Hematopoietic multipotent progenitor cell treated with erythropoietin and hydrocortisone succinate and interleukin-3 and kit ligand, for 4 days (in vitro differentiated cells): ENCODE measurements at places on chromosomes 11 and 22.
A peak's percentile ranks its signal among the peaks of the same experiment; 100 is the strongest.

DNA sequence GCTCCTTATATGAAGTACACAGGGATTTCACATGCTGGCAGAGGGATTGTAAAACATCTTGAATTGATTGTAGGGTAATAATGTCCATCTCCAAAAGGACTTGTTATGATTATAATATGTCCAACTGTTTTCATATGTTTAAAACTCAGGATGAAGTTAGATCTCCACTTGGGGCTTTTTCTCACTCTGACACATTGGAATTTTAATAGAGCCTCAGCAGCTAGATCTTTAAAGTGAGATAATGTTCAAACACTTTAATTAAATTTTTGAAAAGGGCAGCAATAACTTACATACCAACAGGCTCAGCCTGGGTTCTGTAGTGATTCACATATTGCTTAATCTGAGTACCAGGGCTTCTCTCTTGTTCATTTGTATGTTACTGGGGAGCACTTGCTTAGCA is 152.1 kb downstream of the NELL1 start:
- no peak for DNase-seq

DNA sequence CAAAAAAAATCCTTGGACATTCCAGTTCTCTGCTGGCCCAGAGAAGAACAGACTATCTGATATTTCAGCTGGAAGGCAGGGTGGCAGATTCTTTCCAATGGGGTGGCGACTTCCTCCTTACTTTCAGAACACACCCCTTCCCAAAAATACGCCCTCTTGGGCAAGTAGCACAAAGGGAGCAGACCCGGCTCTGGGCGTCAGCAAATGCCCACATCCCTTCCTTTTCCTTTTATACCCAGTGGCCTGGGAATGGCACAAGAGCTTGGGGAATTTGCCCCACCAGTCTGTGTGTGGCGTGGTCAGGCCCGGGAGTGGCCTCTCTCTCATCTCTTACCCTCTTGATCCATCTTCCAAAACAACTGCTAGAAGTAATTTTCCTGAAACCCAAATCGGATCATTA is 33.0 kb upstream of the NUP160 start:
- no peak for DNase-seq

DNA sequence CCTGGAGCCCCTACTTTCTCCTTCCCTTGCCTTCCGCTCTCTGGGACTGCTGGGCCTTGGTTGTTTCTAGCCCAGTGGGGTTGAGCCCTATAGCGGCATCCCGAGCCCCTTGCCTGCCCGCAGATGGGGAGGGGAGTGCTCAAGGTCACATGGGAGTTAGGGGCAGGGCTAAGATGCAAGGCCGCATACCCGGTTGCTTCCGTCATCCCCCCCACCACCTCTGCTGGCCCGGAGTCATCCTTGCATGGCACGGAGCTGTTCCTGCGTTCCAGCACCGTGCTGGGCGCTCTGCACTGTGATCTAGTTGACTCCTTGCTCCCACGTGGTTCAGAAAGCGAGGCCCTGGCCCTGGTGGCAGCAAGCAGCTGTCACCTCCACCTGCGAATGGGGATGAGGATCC is 18.0 kb downstream of the FLRT1 start:
- no peak for DNase-seq

- no peak for DNase-seq
Measured at GRCh38 chr22:43360576-43360975, 17.4 kb upstream of the SCUBE1 start.

DNA sequence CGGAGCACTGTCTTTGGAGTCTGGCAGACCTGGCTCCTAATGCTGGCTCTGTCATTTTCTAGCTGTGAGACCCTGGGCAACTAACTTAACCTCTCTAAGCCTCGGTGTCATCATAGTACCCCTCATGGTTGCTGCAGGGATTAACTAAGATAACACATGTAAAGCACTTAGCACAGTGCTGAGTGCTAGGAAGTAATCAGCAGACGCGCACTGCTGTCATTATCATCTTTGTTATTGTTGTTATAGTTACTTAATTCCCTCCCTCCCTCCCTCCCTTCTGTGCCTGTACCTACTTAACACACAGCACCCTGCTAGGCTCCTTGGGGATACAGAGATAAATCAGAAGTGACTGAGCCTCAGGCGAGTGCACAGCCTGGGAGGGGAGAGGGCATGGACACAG is 104.7 kb upstream of the PITPNB start:
- DNase-seq = no peak

DNA sequence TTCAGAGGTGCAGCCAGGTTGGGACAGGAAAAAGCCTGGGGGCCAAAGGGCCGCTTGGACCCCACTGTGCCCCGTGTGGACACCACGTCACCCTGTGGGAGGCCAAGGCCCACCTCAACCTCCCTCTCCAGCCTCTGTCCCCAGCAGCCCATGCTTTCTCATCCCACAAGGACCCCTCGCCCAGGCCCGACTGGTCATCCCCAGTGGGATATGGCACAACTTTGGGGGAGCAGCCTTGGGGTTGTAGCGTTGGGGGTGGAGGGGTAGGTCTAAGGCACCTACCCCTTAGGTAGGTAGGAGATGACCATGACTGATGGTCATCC is 44.0 kb downstream of the IGF2 start:
- no peak for DNase-seq

DNA sequence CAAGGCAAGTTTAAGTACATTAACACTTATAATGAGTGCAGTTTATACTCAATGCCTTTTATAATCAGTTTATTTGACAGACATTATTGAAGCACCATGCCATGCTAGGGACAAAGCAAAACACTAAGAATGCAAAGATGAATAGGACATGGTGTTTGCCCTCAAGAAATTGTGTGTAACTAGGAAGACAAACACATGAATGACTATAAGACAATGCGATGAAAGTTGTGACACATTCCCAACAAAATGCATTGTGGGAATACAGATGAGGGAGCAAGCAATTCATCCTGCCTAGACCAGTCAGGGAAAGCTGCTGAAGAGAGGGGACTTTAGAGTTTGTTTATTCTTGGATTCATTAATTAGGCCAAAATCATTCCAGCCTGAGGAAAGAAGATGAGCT is 133.8 kb upstream of the TRPC6 start:
- DNase-seq = no peak

- no peak for DNase-seq
Measured at GRCh38 chr22:45091254-45091854, 72.4 kb upstream of the NUP50 start.

DNA sequence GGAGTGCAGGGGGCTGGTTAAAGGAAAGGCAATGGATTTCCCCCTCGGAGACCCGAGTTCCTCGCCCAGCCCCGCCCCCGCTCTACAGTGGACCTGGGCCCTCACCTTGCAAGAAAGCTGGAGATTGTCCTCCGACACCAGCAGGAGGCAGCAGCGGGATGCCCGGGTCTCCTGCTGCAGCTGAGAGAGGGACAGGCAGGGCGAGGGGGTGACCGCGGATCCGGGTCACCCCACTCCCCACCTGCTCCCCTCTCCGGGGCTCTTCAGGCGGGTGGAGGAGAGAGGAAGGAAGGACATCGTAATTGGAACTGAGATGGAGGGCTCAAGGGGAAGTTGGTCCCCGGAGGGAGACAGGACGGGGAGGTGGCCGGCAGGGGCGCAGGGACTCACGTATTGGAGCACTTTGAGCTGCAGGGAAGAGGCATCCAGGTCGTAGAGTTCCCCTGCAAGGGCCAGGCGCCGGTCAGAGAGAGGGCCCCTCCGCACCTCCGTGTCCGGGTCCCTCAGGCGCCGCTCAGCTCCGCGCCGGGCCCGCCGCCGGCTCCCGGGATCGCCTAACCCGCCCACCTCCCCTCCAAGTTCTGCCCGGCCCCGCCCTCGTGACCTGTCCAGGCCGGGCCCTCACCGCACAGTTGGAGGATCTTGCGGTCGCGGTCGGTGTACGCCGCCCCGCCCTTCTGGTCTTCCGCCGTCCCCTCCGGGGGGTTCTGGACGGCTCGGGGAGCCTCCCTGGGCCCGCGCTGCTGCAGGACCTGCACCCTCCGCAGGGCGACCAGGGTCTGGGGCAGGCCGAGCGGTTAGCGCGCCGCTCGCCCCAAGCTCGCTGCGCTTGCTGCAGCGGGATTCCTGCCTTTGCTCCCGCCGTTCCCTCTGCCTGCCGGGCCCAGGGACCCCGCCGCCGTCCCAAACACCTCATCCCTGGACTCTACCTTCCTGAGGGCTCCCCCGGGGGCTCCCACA is 84.1 kb downstream of the PDE2A start:
- DNase-seq = peak; percentile 64

DNA sequence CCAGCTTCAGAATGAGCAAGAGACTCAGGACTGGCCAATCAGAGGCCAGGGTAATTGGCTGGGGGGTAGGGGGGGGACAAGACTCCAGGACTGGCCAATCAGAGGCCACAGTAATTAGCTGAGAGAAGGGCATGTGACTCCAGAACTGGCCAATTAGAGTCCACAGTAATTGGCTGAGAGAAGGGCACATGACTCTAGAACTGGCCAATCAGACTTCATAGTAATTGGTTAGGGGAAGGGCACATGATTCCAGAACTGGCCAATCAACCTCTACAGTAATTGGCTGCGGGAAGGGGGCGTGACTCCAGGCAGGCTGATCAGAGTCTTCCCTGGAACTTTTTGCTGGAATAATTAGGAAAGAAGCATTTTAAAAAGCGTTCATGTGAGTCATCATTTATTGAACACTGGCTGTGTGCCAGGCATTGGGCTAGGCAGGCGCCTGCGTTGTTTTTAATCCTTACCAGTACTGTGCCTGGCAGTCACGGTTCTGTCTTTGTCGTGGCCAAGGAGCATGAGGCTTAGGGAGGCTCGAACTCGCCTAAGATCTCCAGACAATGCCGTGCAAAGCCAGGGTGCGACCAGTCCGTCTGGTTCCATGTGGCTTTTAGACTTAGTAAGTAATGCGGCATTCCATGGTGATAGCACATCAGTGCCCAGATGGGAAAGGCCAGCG is 508.1 kb downstream of the TBC1D22A start:
- DNase-seq = no peak
